Umbilical cord (tissue), 2 donors: ENCODE measurements at places on chromosomes 13 and 19. TPM values are rescaled to one million over a fixed set of nuclear protein-coding genes. Genes with fewer than 3 reads are reported as not detected.

DNA sequence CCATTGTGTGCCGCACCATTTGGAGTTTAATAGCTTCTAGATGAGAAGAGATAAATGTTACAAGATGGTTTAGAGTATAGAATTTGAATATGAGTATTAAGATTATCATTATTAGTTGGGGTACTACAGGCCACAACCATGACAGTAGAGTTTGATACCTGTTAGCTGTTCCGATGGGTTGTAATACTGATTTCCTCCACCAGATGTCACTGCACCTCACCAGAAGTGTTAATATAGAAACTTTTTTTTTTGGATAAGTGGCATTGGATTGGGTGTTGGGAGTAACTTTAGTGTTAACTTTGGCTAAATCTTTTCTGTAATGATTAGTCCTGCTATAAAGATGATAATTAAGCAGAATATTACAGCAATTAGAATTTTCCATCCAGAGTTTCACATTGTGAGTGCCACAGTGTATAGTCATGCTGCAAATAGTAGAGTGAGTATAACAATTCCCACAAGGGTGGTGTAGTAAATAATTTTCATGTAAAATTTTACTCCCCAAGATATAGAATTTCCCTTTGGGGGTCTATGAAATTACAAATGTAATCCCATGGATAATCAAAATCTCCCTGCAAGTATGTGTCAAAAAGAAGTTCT is 56.3 kb downstream of the PSG3 start:
- no peak for DNase-seq

- no peak for DNase-seq
These were observed 15.6 kb downstream of the EMP3 start for GRCh38 chr19:48340995-48341394.

DNA sequence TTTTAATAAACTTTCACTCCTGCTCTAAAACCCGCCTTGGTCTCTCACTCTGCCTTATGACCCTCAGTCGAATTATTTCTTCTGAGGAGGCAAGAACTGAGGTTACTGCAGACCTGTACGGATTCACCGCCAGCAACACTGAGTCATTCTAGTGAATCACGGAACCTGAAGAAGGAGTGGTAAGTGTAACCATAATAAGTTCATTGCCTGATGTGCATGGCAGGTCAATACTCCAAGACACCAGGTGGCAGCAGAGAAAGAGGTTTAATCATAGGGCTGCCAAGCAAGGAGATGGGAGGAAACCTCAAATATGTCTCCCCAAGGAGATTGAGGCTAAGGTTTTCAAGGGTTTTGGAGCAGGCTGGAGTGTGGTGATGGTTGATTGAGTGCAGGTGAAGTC is 204.3 kb upstream of the IPO5 start:
- DNase-seq: no peak

- DNase-seq: no peak
These were observed 642.3 kb downstream of the TBC1D4 start for GRCh38 chr13:74839656-74840055.

The C19orf38 gene
- 3.9 TPM for total RNA-seq
